Activated naive CD4-positive, alpha-beta T cell treated with Interleukin-2 at 50 U/mL for 16 hours (primary cell): ENCODE measurements at places on chromosomes 1 and 21.

DNA sequence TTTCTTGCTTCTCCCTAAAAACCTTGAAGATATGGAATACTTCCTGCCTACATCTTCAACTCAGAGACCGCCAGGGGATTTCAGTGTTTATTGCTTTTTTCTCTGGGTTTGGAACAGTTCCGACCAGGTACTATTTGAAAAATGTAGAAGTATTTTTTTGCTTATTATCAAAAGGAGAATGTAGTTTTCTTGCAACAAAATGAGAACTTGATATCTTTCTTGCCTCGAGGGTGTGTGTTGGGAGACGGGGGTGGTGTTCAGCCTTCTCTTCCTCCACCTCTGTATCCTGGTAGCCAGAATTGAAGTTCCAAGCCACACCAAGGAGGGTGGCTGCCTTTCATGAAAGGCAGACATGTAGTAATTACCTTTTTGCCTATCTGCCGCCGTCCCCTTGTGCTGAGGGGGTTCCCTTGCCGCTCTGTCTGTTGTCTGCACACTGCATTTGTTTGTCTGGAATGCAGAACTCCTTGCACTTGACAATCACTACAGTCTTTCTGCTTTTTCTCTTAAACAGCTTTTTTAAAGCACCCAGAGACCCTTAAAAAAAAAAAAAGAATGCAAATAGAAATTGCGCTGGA lies 212.1 kb downstream of the PBX1 start:
- DNase-seq: no peak

GRCh38 chr1:221118176-221118937 lies 239.1 kb downstream of the HLX start:
- no peak for DNase-seq

- DNase-seq: no peak
These were observed 116.2 kb downstream of the TGFBR3 start for GRCh38 chr1:91769742-91770141.

DNA sequence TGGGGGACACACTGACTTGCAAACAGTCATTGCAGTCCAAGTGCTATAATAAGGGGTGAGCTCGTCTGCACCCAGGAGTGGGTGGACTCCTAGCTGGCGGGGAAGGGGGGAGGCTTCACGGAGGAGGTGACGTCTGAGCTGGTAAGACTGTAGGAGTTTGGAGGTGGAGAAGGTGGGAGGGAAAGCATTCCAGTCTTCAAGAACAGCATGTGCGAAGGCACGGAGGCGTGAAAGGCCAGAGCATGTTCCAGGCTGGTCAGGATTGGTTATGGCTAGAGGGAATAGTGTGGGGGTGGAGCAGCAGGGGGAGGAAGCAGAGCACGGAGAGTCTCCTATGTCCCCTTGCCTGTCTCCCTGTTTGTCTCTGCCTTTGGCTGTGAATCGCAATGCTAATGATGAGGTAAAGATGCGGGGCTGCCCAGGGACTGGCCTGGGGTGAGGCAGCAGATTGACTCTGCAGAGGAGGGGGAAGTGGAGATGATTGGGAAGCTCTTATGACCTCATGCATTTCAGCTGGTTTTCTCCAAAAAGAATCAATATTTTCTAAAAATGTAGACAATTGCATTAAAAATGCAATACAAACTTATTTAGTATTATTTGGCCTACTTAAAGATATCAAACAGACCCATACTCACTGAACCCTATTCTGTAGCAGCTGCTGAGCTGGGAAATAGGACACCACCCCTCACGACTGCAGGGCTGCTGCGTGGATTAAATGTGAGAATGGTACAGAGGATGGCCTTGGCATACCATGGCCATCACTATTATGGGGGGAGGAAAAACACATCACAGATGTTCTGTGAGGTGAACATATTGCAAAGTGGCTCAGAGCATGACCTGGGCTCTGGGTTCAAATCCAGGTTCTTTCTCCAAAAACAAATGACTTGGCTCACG lies 2.6 kb upstream of the ZNF436 start:
- DNase-seq: no peak

GRCh38 chr1:33387625-33388024 lies 43.3 kb downstream of the PHC2 start:
- DNase-seq: no peak

DNA sequence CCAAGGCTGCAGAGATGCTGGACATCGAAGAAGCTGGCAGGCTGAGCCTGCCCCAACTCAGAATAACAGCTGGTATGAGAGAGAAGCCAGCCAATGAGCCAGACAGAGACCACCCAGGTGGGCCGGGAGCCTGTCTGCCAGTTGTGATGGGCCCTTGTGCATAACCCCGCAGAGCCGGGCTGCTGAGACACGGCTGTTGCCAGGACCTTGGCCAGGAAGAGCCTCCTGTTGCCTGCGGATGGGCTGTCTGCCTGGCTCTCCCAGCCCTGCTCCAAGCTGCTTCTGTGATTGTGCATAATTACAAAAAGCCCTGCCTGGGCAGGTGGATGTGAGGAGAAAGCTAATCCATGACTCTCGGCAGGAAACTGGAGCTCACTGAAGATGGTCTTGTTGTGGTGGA lies 126.5 kb downstream of the CAPN8 start:
- no peak for DNase-seq

DNA sequence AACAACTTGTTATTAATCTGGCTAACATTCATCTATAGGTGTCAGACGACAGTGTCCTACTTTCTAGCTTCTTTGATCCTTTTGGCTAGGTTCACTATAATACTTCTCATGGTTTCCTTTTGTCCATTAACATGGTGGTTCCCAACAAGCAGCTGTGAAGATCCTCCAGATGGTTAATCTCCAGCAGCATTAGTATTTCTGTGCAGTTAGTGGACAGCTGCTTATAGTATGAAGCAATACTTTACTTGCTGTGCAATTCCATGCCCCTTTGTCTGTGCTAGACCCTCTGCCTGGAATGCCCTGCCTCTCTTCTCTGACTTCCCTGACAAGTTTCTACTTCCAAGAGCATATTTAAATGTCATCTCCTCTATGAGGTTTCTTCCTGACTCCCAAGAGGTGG lies 41.7 kb upstream of the ARHGAP29 start:
- no peak for DNase-seq

GRCh38 chr1:109136766-109137165 lies 22.9 kb downstream of the ELAPOR1 start:
- DNase-seq: no peak

DNA sequence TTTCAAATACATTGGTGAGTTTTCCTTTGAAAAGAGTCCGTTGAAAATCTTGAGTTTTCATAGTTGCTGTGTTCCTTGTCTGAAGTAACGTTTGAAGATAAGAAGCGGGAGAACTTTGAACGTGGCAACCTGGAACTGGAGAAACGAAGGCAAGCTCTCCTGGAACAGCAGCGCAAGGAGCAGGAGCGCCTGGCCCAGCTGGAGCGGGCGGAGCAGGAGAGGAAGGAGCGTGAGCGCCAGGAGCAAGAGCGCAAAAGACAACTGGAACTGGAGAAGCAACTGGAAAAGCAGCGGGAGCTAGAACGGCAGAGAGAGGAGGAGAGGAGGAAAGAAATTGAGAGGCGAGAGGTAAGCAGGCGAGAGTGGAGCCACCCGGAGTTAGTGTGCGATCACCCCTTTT lies 129.7 kb downstream of the ITSN1 start:
- DNase-seq: no peak

DNA sequence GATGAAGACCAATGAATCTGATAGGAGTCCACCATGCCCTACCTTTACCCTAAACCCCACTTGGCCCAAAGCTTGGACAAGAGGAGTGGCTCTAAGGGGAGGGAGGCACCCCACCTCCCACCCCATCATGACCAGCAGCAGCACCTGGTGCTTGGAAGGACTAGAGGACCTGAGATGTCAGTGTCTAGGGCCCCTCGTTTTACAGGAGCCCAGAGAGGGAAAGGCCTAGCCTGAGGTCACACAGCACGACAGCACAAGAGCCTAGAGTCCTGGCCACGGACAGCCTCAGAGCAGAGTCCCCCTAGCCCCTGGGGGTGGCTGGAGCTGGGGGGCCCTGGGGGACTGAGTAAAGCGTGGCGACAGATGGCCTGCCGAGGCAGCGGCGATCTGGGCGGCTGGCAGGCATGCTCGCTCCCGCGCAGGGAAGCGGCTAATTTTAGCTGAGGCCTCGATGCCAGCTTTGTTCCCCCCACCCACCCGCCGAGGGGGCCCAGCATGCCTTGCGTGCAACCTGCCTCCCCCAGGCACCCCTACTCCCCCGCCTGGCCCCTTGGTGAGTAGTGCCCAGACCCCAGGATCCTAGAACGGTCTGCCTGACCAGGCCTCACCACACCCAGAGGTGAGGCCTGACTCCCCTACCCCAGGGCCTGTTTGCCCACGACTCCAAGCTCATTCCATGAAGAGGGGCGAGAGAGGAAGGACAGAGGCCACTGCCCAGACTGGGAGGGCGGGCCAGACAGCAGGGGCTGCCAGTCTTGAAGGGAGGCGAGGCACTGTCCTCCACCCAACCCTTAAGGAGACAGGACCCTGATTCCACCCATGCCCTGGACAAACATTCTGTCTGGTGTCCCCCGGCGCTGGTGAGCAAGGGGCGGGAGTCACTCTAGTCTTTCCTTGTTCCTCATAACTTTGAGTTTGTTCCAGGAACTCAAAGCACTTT lies 39.0 kb downstream of the AHDC1 start:
- no peak for DNase-seq

DNA sequence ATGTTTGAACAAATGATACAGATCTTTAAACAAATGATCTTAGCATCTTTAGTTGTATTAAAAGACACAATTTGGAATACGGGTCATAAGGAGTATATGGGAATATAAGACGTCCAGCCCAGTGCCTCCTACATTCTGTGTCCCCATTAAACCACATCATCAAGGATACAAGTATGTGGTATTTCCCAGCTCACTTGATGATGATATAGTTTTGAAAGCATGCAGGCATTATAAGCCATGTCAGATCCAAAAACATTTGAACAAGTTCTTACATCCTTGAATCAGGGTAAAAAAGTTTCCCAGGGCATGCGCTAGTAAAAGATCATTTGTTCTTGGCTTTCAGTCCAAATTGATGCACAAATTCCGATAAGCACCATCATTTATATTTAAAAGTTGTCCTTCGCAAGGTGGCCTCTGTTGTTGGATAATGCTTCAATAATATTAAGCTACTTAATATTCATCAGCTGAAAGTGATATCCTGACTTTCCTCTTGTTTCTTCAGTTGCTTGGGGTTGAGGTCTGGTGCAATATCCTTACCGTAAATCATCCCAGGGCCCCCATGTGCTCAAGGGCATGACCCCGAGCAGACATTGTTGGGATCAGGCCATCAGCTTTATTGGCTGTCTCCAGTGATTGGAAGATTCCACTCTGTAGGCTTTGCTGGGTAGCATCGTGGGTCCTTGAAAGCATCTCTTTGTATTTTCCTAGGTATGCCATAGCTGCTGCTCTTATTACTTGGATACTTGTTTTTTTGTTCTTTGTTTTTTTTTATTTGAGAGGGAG lies 61.8 kb downstream of the CENPF start:
- no peak for DNase-seq

GRCh38 chr1:87951852-87952251 lies 623.2 kb downstream of the LMO4 start:
- DNase-seq: no peak

GRCh38 chr1:42105025-42105424 lies 48.2 kb upstream of the GUCA2B start:
- DNase-seq: no peak

DNA sequence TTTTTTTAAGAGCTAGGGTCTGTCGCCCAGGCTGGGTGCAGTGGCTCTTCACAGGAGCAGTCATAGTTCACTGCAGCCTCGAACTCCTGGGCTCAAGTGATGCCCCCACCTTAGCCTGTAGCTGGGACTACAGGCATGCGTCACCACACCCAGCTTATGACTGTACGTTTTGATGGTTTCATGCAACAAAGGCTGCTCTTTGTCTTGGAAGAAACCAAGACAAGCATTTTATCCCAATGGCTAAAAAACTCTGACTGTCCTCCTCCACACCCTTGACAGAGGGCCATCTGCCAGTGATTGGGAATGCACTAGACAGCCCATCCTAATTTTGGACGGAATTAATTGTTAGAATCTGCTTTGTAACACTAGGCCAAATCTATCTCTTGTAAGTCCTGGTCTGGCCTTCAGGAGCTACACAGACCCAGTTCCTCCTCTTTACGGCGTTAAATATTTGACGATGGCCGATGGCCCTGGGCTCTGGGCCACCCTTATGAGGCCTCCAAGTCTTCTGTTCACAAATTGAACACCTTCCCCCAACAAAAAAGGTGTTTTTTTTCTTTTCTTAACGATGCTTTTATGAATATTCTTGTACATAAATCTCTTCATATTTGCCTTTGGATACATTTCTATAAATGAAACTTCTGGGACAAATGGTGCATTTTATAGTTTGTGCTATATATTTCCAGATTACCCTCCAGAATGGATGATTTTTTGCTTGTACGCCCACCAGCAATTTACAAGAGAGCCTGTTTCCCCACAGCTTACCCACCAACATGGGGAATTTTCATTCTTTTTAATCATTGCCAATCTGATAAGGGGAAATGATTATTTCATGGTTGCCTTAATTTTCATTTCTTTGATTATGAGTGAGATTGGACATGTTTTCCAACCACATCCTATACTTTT lies 104.8 kb upstream of the SLC25A33 start:
- DNase-seq: no peak

GRCh38 chr21:33332143-33332542 lies 7.4 kb downstream of the IFNAR1 start:
- DNase-seq: no peak

GRCh38 chr1:201357636-201358348 lies 19.7 kb downstream of the TNNT2 start:
- no peak for DNase-seq

GRCh38 chr1:234239515-234239914 lies 133.7 kb upstream of the COA6 start:
- no peak for DNase-seq

DNA sequence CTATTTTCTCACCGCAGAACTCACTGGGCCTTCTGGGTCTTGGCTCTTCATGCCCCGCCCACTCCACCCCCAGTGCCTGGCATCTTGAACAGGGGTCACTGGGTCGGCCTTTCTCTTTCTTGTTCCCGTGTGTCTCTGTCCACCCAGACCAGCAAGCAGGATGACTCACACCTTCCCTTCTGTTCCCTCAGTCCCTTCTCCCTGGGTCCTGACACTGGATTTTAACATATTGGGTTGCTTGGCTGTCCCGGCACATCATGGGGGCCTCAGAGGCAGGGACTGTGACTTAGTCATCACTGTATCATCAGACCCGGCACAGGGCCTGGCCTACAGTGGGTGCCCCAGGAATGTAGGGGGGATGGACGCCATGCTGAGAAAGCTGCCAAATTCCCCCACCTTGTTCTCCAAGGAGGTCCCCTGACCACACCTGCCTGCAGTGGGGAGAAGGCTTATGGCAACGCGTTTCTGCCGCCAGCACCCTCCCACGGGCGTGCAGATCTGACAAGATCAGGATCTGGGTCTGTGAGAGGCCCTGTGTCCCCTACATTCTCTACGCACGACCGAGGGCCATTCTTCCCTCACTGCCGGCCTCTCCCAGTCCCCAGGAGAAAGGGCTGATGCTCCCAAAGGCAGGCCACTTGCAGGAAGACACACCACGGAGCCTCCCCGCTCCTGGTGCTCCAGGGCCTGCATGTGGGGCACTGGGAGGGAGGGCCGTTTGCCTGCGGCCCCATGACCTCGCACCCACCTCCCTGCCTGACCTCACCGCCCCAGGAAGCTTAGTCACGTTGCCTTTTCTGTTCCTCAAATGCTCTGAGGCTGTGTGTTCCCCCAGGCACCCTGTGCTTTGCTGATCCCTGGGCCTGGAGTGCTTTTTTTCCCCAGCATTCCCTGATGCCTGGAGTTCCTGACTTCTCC lies 157.2 kb upstream of the TMEM51 start:
- DNase-seq: no peak

- no peak for DNase-seq
These were observed 248.9 kb downstream of the KCNJ6 start for GRCh38 chr21:37667380-37667779.
